ENCODE measurements at places on chromosomes 11 and 22.
A peak's percentile ranks its signal among the peaks of the same experiment; 100 is the strongest.

DNA sequence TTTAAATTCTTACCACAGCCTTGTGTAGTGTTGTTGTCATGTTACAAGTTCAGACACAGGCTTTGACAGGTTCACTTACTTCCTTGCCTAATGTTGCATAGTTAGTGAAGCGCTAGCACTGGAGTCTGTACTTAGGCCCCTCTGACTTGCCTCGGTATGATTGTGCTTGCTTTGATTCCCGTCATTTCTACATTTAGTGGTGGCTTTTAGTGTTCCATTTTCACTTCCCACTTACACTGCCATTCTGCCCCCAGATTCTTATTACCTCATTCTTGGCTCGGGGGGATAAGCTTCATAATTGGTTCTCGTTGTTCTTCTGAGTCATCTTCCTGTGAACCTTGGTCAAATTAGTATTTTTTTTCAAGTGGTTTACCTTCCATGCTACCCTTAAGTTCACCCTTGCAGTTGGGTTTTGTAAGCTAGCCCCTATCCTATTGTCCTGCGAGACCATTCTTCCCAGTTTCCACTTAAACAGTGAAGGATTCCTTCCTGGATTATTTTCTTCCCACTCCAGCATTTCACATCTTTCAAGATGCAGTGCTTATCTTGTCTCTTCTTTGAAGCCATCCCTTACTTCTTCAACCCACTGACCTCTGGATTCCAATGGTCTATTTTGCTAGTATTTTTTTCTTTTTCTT is 68.7 kb downstream of the DDX10 start:
- DNase-seq = no peak

DNA sequence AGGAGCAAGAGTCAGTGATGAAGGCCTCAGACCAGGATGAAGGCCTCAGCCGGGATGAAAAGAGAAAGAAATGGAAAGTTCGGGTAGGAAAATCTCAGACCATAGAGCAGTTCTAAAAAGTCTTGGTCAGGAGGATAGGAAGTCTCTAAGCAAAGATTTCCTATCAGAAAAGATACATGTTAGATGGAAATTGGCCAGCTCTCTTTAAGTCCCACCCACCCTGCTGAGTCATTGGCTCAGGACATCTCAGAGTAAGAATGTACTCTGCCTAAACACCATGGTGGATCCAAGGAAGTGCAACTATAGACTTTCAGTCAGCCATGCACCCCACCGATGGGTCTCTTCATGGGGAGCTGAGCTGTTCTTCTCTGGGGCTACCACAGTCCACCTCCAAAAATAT is 4.4 kb downstream of the OR8B3 start:
- DNase-seq = no peak

- DNase-seq = no peak
These were observed 612 bp downstream of the IGF2 start for GRCh38 chr11:2138431-2139122.

DNA sequence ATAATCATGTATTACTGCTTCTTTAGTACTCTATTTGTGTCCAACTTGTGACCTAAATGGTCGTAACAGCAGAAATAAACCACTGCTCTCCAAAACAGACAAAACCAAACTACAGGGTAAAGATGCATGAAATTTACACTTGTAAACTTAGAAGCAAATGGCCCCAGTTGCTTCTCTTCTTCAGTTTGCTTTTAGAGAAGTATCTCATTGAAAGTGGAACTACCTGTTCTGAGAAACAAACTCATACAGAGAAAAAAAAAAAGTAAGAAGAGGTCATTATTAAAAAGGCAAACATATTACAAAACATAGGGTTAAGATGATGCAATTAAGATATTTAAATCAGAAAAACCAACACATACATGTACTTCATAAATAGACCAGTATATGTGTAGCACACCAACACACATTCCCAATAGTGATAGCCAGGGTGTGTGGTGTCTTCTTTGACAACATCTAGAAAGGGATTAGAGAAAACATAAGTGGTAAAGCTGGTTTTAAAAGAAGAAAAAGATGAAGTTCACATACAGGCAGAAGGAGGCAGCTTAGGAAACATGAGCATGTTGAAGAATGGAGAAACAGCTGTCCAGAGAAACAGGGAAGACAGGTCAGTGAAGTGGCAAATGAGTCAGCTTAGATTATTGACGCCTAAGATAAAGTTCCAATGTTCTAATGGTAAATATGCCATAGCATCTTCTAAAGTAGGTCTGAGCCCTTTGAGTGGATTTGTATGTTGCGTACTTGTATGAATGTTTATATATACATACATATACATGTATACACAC is 844.7 kb upstream of the CCDC90B start:
- peak; percentile 23 for DNase-seq

DNA sequence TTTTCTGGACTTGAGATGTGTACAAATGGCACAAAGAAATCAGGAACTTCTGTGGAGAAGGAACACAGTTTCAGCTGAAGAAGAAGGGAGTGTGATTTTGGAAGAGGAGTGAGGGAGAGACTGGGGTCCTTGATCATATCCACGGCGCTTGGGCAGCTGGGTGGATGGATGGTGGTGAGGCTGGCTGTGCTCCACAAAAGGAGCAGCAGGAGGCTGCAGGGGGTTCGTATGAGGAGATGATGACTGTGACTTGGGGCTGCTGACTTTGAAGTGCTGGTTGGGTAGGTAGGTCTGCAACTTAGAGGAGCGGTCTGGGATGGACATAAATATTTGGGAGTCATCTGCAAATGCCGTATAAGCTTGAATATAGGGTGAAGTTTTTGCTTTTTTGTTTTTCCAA is 1.3 kb upstream of the DCHS1 start:
- DNase-seq = no peak

- DNase-seq = no peak
These were observed 12.3 kb downstream of the IFT27 start for GRCh38 chr22:36763576-36763975.

DNA sequence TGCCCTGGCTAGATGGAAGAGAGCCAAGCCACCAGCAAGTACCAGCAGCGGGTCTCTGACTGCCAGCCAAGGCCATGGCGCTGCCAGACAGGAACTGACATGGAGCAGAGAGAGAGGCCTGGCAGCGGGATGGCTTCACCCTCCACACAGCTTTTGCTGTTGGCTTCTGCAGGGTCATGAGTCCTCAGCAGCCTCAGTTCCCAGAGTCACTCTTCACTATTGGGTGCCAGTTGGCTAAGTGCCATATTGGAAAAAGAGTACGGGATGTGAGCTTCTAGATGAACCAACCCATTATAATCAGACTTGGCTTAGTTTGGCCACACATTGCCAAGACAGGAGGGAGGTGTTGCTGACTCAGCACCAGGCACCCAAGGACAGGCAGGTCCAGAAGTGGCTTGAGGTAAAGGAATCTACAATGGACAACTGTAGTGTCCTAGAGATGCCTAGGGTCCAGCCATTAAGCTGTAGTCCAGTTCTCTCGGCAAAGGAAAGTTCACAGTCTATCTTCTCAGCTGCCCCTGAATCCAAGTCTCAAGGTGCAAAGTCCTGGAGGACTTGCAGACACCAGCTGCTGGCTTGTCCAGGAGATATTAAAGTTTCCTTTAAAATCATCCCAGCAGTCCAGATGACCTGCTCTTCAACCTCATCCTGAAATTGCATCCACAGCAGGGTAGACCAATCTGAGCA is 40.7 kb upstream of the POU2AF1 start:
- DNase-seq = no peak

DNA sequence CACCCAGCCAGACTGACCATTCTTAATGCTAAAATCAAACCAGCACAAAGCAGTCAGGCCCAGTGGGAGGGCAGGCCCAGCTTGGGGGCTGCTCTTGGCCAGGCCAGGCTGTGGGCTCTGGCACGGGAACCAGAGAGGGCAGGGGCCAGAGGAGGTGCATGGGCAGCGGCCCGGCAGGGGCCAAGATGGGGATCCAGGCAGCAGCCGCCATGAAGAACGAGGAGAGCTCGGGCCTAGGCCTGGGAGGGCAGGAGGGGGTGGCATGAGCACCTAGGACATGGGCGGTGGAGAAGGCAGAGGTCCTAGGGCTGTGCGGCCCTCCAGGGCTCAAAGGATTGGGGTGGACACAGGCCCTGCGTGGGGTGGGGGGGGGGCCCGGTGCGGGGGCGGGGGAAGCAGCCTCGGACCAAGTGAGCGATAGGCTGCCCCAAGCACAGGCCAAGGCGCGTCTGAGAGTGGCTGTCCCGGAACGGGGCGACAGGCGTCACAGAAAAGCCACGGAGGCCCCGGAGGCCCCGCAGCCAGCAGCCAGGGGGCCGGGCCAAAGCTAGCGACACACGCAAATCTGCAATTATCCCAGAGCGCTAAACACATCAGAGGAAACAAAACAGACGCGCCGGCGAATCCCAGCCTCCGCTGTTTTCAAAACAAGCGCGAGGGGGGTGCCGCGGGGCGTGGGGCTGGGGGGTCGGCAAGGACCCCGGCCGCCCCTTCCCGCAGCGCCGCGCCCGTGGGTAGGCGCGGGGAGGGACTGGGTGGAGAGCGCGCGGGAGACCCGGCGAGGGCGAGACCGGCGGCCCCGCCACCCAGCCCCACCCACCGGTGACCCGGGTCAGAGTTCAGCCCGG is 8.3 kb downstream of the PLXNB2 start:
- DNase-seq = no peak

GRCh38 chr11:1044160-1044559 is 7.6 kb upstream of the MUC6 start:
- no peak for DNase-seq

- peak; percentile 94 for DNase-seq
These were observed 10.3 kb upstream of the MB start for GRCh38 chr22:35627267-35628041.

DNA sequence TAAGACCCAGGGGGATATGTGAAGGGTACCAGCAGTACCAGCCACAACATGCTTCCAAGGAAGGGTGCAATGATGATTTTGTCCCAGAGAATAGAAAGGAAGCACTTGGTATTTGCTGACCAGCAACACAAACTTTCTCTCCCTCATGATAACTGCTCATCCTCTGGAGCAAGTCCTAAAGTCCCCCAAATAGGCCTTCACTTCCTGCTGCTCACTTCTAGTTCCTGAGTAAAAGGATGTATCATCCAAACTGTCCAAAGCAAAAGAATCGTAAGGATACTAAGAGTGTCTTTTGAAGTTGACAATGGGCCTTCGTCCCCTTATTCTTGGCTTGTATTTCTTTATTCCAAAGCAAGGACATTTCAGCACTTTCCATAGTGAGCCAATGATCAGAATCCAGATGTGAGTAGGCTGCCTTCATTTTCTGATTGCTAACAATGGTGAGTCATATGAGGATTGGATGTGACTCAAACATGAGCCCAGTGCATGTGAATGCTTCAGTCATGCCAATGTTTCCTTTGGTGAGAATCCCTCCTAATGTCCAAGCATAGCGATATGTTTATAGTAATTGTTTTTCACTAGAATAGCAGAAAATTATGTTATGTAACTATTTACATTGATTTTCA is 243.4 kb upstream of the POU2AF2 start:
- DNase-seq = no peak

DNA sequence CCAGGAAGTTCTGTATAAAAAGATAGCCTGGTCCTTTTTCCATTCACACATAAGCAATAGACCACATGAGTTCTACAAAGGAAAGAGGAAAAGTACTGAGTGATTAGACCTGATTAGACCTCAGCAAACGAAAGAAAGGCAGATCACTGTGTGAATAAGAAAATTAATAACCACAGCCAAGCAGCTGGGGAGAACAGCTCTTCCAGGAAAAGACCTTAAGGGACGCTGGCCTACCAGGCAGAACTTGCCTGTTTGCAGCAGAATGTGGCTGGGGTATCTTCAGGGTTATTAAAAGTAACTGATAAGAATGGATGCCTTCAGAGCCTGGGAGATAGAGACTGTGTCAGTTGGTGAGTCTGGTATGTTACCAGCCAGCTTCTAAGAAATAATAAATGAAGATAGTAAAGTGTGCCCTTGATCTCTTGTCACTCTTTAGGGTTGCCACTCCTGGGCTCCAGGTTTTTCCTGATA is 172.9 kb downstream of the DBX1 start:
- DNase-seq = no peak

GRCh38 chr11:26963764-26964163 is 30.1 kb upstream of the FIBIN start:
- no peak for DNase-seq

DNA sequence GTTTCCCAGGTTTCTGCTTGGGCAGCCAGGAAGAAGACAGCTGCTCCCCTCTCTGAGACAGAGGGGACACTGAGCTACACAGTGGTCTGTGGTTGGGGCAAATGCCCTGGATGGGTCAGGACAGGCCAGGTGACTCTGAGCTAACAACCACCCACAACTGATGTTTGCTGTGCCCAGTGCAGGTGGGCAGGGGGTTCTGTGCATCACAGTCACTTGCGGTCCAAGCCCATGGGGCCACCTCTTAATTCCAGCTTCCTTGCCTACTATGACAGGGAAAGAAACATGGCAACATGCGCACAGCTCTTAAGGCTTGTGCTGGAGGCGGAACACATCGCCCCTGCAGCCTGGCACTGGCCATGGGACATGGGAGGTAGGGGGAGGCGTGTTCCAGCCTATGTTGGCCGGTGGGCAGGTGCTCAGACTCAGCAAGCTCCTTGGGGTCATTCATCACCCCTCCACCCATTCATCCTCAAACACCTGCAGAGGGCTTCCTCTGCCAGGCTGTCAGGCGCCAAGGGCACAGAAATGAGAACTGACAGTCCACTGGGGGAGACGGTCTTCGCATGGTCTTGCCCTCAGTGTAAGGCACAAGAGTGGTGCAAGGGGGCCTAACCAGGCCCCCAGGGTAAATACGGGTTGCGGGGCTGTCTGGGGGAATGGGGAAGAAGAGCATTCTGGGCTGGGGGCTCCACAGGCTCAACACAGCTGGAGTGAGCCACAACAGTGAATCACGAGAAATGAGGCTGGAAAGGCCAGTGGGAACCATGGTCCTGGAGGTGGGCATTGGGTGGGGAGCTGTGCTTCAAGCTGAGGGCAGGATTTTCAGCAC is 55.6 kb downstream of the ARFGAP3 start:
- DNase-seq = no peak

GRCh38 chr11:102637731-102638130 is 12.6 kb upstream of the MMP20 start:
- DNase-seq = peak; percentile 89

- DNase-seq = peak; percentile 31
These were observed 33.0 kb upstream of the PAK1 start for GRCh38 chr11:77506857-77507256.

- DNase-seq = no peak
These were observed 44.8 kb upstream of the OR9Q1 start for GRCh38 chr11:57978686-57979531.

GRCh38 chr11:70879601-70880285 is 372.6 kb downstream of the SHANK2 start:
- no peak for DNase-seq

DNA sequence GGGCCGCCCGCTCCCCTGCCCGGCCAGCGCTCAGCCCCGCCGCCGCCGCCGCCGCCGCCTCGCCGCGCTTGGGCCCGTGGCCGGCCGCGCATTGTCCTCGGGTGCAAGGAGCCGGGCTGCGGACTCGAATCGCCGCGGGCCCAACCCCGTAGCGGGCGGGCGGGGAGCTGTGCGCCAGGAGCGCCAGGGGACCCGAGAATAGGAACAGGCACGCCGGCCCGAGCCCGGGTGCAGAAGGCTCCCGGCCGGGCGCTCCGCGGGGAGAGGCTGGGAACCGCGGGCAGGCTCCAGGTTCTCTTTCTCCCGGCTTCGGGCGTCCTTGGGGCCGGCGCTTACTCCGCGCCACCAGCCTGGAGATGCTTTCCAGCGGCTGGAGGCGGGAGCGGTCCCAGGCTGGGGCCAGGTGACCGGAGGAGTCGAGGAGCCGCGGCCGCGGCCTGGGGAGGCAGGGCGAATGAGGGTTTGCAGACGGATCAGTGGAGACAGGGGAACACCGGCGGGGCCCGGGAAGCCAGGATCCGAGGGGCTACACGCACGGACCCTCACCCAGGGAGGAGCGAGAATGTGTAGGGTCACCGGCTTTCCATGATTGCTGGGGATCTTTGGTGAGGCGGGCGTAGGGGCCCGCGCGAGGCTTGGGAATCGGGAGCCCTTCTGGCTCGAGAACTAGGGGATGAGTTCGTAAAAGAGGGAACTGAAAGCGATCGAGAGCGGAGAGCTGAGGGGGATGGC is 726 bp downstream of the PKNOX2 start:
- DNase-seq = peak; percentile 56
